ENCODE measurements at places on chromosomes 12 and 14. TPM values are rescaled to one million over a fixed set of nuclear protein-coding genes. Genes with fewer than 3 reads are reported as not detected.
A peak's percentile ranks its signal among the peaks of the same experiment; 100 is the strongest.

DNA sequence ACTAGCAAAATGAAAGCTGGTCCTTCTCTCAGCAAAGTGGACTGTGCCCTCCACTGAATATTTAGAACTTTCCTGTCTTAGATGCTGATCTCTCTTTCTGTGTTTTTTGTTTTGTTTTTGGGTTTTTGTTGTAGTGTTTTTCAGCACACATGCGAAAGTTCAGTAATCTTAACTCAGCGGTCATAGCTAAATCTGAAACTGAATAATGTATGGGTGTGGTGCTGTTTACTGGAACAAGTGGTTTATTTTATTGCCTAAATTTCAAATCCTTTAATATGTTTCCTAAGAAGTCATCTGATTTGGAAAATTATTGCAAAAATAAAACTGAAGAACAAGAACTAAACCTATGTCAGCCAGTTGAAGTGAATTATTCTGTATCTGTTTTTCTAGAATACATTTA, 116.0 kb upstream of the LRIG3 start:
- DNase-seq, result no peak

GRCh38 chr12:42728770-42729534, 139.4 kb upstream of the PRICKLE1 start:
- DNase-seq, result no peak

DNA sequence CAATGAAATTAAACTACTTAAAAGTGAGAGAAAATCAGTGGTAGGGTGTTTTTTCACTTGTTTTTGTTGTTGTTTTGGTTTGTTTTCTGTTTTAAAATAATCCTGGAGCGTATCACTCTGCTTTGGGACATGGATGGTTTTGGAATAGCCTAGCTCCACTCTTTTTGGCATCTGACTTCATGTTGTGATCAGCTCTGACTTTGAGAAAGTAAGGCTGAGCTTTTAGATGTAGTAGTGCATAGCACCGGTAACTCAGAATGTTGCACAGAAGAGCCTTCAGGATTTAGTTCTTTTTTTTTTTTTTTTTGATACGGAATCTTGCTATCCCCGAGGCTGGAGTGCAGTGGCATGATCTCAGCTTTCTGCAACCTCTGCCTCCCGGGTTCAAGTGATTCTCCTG, 8.1 kb downstream of the TRAFD1 start:
- DNase-seq, result no peak

GRCh38 chr12:82852529-82852928, 165.8 kb downstream of the TMTC2 start:
- DNase-seq, result no peak

DNA sequence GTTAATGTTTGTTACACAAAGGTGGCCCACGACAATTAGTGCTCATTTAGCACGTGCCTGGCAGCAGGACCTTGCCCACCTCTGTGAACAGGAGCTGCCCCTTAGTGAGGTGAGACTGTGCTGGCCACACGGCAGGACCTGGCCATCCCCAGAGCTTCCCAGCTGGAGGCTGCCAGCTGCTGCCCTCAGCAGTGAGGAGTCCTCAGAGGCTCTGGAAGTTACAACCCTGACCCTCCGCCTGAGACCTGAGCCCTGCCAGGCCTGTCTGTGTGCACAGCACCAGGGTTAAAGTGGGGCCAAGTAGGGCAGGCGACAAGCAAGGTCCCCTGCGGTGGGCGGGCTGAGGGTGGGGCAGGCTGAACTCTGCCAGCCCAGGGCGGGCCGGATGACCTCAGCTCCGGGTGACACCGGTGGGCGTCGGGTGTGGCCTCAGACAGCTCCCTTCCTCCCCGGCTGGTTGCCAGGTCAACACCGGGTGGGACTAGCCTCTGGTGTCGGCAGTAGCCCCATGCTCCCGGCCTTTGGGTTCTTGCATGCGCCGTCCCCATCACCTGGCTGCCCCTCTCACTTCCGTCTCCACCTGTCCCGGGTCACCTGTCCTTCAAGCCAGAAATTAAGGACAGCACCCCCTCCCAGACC, 9.2 kb upstream of the LBHD2 start:
- DNase-seq, result peak; percentile 83

- DNase-seq, result no peak
Measured at GRCh38 chr14:21923820-21924219, 250.2 kb upstream of the OR4E1 start.

DNA sequence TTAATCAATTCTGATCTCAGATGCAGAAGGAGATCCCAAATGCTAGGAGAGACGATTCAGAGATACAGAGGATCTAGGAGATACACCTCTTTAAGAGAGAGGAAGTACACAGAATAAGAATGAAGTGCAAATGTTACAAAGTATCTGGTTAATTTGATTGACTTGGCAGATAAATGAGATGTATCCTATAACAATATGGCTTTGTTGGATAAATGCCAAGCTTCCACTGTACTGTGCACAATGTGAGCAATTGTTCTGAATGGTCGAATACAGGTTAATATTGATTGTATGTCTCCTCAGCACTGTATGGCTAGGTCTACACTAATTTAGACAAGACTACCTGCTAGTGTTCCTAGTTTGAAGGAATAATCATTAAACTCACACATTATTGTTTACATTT, 119.6 kb upstream of the PTPRB start:
- no peak for DNase-seq

- no peak for DNase-seq
Measured at GRCh38 chr12:70451528-70451927, 85.4 kb downstream of the KCNMB4 start.

DNA sequence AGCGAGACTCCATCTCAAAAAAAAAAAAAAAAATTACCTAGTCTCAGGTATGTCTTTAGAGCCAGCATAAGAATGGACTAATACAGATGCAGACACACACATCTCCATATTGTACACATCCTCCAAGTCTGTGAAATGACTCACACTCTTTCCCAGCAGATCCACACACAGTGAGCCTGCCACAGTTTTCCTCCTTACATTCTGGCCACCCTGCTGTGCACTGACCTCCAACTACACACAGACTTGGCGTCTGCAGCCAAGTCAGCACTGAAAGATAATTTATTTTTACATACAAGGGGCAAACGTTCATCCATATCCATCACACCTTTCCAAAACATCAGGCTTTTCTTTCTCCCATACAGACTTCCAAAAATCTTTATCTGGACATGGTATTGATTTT, 115.9 kb downstream of the SLC25A21 start:
- no peak for DNase-seq

The SNW1 gene
- total RNA-seq, result 42.0 TPM

The PLEKHG7 gene
- not detected for total RNA-seq

The SHMT2 gene
- total RNA-seq, result 52.2 TPM

The AMHR2 gene
- not detected for total RNA-seq
